Panc1 (cell line): ENCODE measurements at places on chromosomes 5 and 9.

- no peak for DNase-seq
Observed at GRCh38 chr9:3980771-3981170, 319.1 kb downstream of the GLIS3 start.

DNA sequence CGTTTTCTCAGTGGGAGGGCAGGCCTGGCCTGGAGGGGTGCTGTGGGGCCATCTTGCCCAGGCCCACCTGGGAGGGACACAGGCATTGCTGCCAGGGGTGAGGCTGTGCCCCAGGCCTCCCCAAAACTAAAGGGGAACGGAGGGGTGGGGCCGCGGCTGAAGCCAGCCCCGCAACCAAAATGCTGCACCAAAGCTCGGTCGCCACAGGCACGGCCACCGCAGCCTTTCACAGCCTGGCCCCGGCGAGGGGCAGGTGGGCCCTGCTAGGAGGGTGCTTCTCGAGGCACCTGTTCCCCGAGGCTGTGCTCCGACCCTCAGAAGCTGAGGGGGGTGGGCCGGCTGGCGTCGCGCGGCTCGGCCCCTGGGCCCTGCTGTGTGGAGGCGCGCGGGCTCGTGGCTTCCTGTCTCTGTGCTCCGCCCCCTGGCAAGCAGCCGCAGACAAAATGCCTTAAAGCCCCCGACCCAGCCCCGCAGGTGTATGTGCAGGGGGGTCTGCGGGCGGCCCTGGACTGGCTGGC lies 57.6 kb downstream of the JAK2 start:
- DNase-seq, result no peak

DNA sequence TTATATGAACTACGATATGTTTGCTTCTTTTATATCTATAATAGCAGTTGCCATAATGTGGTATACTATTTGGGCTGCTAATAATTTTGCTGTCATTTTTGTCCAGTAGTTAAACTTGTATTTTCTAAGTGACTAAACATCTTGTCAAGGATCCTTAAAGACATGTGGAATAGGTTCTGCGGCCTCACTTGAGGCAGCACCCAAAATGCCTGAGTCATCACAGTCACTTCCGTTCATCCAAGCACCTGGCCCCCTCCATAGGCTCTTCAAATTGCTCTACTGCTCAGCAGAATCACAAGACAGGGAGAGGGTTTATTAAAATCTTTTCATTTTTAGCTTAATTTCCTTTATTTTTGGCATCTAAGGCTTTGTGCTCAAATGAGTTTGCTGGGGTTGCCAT lies 259.1 kb downstream of the AOPEP start:
- DNase-seq, result no peak

- DNase-seq, result no peak
Observed at GRCh38 chr5:128083811-128084227, 253 bp downstream of the SLC12A2 start.
